ENCODE measurements at places on chromosomes 16 and 17. TPM values are rescaled to one million over a fixed set of nuclear protein-coding genes. Genes with fewer than 3 reads are reported as not detected.

GRCh38 chr16:53973021-53973420 lies 269.1 kb downstream of the FTO start:
- H3K27me3 ChIP-seq = no peaks in the 10 kb centered on the region
- H3K4me3 ChIP-seq = no peak overlapping the region
- no peak overlapping the region for H3K27ac ChIP-seq
- H3K4me1 ChIP-seq = no peaks in the 10 kb centered on the region

- DNase-seq = no peak
- H3K27me3 ChIP-seq = no peaks in the 10 kb centered on the region
- H3K4me1 ChIP-seq = no peaks in the 10 kb centered on the region
- H3K27ac ChIP-seq = no peak overlapping the region
Measured at GRCh38 chr16:73321853-73322252, 273.9 kb upstream of the ZFHX3 start.

DNA sequence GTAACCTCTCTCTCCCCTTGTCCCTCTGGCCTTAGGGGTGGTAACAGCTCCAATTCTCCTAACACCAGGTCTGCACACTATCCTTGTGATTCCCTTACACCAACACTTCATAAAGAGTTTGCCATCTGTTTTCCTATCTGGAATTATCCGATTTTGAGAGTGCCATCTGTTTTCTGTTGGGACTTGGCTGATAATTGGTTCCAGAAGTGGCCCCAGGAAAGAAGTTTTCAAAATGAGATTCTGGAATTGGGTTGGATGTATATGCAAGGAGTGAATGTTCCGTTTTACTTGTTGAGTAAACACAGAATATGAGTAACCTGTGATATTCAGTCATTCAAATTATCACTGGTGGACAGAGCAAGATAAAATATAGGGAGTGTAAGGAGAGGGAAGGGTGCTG lies 134.1 kb upstream of the HS3ST3A1 start:
- H3K4me3 ChIP-seq = no peak overlapping the region
- no peak overlapping the region for H3K27ac ChIP-seq
- H3K36me3 ChIP-seq = no peaks in the 10 kb centered on the region
- H3K4me1 ChIP-seq = no peaks in the 10 kb centered on the region
- H3K27me3 ChIP-seq = no peaks in the 10 kb centered on the region

DNA sequence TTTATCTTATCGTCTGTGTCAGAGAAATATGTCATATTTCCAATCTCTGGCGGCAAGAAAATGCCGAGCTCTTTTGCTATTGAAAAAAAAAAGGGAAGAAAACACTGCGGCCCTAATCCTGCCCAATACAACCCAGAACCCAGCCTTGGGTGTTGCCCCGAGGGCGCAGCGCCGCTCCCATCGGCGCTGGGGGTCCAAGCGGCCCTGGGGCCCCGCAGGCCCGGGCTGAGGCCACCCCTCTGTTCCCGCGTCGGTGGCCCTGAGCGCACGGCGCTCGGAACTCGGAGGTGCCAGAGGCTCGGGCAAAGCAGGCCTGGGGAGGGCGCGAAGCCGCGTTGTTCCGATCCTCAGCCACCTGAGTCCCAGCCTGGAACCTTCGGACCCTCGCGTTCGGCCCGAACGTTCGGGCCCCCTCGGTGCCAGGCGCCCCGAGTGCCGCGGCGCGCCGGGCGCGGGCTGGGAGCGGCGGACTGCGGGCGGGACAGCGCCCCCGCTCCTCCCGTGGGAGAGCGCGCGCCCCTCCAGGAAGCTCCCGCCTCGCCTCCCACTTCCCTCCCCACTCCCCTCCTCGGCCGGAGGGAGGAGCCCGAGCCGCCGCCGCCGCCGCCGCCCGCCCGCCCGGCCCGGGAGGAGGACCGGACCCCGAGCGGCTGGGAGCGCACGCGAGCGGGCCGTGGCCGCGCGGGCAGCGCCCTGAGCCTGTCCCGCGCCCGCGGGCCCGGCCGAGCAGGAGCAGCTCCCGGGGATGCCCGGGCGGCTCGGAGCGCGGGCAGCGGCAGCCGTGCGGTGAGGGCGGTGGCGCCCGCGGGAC lies at the start of gene CPNE2:
Gene CPNE2, plus strand, starts transcription at position 609 of the 811 bp plus-strand sequence. CDS start 18,160 bp downstream, outside the sequence.
- H3K36me3 ChIP-seq = no peaks in the 10 kb centered on the region
- H3K27ac ChIP-seq = peak within 1 kb of the TSS; percentile 42
- no peaks in the 10 kb centered on the region for H3K27me3 ChIP-seq
- H3K4me3 ChIP-seq = peak within 1 kb of the TSS; percentile 55
- no peaks in the 10 kb centered on the region for H3K4me1 ChIP-seq

DNA sequence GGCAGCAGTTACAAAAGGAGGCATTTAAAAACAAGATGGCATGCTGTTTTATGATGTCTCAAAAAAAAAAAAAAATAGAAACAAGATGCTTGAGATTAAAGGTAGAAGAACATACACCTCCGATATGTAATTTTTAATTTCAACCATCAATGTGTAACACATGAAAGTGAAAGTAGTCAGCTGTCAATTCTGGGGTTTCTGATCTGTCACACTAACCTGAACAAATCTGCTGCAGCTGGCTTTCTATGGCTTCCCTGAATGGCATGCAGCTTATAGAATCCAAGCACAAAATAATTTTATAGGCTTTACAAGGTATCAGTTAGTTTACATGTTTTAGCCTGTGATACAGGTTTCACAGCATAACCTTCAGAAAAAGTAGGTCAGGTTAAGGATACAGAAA lies 13.5 kb downstream of the GLYR1 start:
- no peaks in the 10 kb centered on the region for H3K36me3 ChIP-seq
- H3K27ac ChIP-seq = no peak overlapping the region
- no peaks in the 10 kb centered on the region for H3K4me1 ChIP-seq

DNA sequence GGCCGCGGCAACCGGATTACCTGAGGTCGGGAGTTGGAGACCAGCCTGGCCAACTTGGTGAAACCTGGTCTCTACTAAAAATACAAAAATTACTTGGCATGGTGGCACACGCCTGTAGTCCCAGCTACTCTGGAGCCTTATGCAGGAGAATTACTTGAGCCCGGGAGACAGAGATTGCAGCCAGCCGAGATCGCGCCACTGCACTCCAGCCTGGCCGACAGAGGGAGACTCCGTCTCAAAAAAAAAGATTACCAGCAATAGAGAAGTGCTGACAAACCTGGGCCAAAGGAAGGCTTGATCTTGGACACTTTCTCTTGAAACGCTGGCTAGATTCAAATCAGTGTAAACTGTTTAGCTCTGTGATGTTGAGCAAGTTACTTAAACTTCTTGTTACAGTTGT lies 4.3 kb downstream of the MT1H start:
- H3K36me3 ChIP-seq = no peaks in the 10 kb centered on the region
- no peak overlapping the region for H3K27ac ChIP-seq
- no peak for DNase-seq
- H3K4me3 ChIP-seq = no peak overlapping the region

DNA sequence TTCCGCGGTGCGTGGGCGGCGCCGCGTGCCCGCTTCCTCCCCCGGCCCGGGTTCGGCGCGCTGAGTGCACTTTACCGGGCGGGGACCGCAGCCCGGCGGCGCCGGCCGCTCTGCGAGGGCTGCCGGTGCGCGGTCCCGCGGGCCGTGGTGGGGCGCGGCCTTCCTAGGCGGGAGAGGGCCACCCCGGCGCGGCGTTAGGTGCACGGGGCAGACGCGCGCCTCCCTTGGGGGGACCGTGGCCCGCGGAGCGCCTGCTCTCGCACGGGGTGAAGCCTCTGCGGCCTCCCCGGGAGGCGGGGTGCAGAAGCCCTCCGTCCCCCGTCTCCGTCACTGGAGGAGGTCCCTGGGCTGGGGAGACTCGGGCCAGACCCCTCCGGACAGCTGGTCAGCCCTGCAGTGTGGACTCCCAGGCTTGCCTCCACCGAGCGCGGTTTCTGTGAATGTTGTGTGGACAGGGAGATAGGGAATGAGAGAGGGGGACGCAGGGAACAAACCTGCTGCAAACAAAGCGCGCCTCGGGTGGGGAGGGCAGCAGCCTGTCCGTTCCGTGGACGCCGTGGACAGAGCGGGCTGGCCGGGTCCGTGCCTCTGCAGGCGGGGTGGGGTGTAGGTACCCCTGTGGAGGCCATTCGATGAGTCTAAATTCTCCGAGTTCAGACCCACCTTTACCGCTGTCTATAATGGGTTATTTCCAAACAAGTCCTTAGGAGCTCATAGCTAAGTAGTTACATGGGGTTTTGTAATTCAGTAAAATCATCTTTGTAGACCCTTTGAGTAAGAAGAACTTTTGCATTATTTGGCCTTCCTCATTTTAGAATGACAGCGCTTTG lies 721 bp downstream of the TBCD start:
- H3K4me3 ChIP-seq = peak overlapping the region; percentile 90
- no peaks in the 10 kb centered on the region for H3K27me3 ChIP-seq
- peak overlapping the region; percentile 71 for H3K27ac ChIP-seq

- H3K27ac ChIP-seq = no peak overlapping the region
- H3K4me3 ChIP-seq = no peak overlapping the region
- peak; percentile 25 for DNase-seq
- H3K27me3 ChIP-seq = no peaks in the 10 kb centered on the region
- no peaks in the 10 kb centered on the region for H3K36me3 ChIP-seq
Measured at GRCh38 chr16:12002447-12003006, 26.0 kb downstream of the SNX29 start.

- no peak overlapping the region for H3K27ac ChIP-seq
- no peaks in the 10 kb centered on the region for H3K27me3 ChIP-seq
- no peak for DNase-seq
- no peaks in the 10 kb centered on the region for H3K36me3 ChIP-seq
- no peak overlapping the region for H3K4me3 ChIP-seq
- H3K4me1 ChIP-seq = peaks cover 14% of the 10 kb centered on the region
Measured at GRCh38 chr16:2483939-2484897, 9.3 kb downstream of the TBC1D24 start.

DNA sequence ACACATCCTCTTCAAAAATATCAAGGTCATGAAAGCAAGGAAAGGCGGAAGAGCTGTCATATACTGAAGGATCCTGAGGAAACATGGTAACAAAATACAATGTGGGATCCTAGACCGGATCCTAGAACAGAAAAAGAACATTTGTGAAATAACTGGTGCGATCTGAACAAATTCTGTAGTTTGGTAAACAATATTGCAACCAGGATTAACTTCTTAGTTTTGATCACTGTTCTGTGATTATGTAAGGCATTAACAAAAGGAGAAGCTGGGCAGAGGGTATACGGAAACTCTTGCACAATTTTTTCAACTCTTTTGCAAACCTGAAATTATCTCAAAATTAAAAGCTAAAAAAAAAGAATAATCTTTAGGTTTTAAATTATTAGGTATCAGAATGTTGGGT lies 109.7 kb downstream of the TRIM37 start:
- no peak for DNase-seq
- H3K4me3 ChIP-seq = no peak overlapping the region
- no peaks in the 10 kb centered on the region for H3K4me1 ChIP-seq
- no peak overlapping the region for H3K27ac ChIP-seq
- no peaks in the 10 kb centered on the region for H3K27me3 ChIP-seq
- H3K36me3 ChIP-seq = no peaks in the 10 kb centered on the region

DNA sequence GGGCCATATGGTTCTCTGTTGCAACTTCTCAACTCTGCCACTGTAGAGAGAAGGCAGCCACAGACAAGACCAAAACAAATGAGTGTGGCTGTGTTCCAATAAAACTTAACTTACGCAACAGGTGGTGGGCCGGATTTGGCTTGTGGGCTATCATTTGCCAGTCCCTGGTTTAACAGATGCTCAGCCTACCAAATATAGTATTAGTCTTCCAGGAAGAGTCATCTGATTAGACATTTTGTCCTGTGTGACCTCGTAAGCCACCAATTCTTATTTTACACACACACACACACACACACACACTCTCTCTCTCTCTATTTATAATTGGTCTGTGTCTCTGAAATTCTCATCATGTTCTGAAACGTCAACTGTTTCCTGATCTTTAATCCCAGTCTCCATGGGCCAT lies 245.9 kb downstream of the XYLT1 start:
- peaks cover 9% of the 10 kb centered on the region for H3K4me1 ChIP-seq
- no peak overlapping the region for H3K4me3 ChIP-seq
- H3K36me3 ChIP-seq = no peaks in the 10 kb centered on the region
- H3K27me3 ChIP-seq = no peaks in the 10 kb centered on the region

DNA sequence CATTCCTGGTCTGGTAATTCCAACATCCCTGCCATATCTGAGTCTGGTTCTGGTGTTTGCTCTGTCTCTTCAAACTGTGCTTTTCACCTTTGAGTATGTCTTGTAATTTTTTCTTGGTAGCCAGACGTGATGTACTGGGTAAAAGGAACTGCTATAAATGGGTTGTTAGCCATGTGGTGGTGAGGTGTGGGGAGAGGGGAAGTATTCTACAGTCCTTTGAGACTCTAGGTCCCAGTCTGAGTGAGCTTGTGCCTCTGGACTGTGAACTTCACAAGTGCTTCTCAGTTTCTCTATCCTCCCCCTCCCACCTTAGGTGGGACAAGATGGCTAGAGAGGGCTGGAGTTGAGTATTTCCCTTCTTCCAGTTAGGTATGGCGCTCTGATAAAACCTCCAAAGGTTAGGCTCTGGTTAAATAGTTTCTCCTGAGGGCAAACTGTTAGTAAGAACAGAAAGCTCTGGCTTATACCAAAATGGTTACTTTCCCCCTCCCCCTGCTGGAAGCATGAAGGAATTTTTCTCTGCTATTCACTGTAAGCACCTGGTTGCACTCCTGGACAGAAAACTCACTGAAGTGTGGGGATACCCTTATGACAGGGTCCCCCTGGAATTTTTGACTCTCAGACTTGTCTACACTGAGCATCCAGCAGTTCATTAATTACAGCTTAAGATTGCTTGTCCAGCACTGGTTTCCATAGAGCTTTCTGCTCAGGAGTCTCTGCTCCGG lies 87.8 kb downstream of the MARCHF10 start:
- H3K27me3 ChIP-seq = no peaks in the 10 kb centered on the region
- H3K36me3 ChIP-seq = no peaks in the 10 kb centered on the region
- peaks cover 5% of the 10 kb centered on the region for H3K4me1 ChIP-seq
- H3K27ac ChIP-seq = no peak overlapping the region
- DNase-seq = no peak

DNA sequence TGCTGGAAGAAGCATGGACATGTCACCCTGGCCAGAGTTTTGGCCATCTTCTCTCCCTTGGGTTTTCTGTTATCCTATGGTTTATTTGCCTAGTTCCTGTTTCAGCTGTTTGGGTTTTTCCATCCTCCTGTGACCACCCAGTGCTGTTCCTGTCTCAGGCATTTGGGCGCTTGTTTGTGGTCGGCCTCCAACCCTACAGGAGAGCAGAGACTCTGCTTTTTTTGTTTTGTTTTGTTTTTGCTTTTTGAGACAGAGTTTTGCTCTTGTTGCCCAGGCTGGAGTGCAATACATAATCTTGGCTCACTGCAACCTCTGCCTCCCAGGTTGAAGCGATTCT lies 3.3 kb upstream of the ZC3H7A start:
- H3K4me3 ChIP-seq = no peak overlapping the region
- H3K36me3 ChIP-seq = no peaks in the 10 kb centered on the region
- no peak overlapping the region for H3K27ac ChIP-seq
- H3K27me3 ChIP-seq = no peaks in the 10 kb centered on the region
- no peak for DNase-seq

DNA sequence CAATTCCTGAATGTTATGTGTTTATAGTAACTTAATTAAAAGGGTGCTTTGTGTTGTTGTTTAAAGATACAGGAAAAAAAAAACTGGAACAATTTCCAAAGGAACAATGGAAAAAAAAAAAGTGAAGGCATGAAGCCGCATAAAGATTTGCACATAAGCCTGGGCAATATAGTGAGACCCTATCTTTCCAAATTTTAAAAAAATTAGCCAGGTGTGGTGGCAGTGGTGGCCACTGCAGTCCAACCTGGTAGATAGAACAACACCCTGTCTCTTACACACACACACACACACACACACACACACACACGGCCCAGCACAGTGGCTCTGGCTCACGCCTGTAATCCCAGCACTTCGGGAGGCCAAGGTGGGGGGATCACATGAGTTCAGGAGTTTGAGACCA lies 21.9 kb downstream of the GJC1 start:
- H3K36me3 ChIP-seq = no peaks in the 10 kb centered on the region
- no peak overlapping the region for H3K27ac ChIP-seq
- no peak overlapping the region for H3K4me3 ChIP-seq
- DNase-seq = no peak

Gene TPPP3
- total RNA-seq = 15.5 TPM

Gene KRT31
- not detected for total RNA-seq

Gene ITGAD
- total RNA-seq = 0.15 TPM

Gene IRX6
- total RNA-seq = not detected

Gene PNMT
- 5.1 TPM for total RNA-seq

Gene NPIPA5
- total RNA-seq = 29.5 TPM

All from ovary (tissue), 10 donors.